ENCODE measurements at places on chromosomes 2 and 18.
A peak's percentile ranks its signal among the peaks of the same experiment; 100 is the strongest.

DNA sequence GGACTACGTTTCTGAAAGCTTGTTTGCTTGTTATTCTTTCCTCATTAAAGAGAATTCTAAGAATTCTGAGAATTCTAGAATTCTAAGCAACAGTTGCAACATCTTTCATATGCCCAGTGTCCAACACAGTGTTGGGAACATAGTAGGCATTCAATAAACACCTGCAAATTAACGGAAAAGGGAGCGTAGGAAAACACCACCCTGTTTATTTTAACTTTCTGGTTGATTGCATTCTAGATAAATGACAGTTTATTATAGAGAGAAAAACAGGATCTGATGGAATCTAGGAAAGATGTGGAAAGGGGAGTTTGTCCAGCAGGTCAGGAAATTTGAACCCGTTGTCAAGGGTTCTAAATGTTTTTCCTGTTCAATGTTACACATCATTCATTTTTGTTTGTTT, 24.2 kb upstream of the EFEMP1 start:
- no peak for DNase-seq

- no peak for DNase-seq
Measured at GRCh38 chr2:100882645-100883613, 63.0 kb downstream of the NPAS2 start.

DNA sequence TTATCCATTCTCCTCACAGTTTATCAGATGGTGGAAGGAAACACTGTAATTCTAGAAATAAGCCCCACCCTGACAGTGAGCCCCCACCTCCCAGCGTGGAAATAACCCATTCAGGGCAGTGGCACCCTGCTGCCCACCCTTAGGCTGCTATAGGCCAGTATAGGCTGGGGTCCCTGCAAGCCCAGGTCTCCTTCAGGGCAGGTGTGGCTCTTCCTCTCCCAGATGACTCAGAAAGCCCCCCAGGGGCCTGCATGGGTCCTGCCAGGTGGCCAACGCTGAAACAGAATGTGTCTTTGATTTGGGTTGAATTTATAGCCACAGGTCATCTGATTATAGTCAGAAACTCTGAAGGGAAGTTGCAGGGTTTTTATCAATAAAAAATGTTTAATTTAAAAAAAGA, 136.4 kb downstream of the SH3RF3 start:
- no peak for DNase-seq

GRCh38 chr2:38823386-38823785, 45.4 kb downstream of the GEMIN6 start:
- no peak for DNase-seq

DNA sequence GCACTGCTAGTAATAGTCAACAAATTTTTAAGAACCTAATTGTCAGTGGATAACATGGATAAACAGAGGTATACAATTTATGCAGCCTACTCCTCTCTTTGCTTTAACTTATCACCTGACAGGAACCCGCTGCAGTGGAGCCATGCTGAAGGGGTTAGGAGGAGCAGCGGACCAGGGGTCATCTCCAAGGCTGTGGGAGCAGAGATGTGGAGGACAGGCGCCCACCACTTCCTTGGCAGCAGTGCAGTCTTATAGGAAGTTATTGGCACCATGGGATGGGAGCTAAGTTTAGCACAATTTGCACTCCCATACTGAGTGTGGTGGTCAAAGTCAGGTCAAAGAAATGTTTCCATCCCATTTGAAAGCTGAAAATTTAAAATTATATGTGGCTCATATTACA, 35.6 kb downstream of the HDLBP start:
- DNase-seq: peak; percentile 20

Data from H9 (cell line).